ENCODE measurements at places on chromosomes 7 and 10.

DNA sequence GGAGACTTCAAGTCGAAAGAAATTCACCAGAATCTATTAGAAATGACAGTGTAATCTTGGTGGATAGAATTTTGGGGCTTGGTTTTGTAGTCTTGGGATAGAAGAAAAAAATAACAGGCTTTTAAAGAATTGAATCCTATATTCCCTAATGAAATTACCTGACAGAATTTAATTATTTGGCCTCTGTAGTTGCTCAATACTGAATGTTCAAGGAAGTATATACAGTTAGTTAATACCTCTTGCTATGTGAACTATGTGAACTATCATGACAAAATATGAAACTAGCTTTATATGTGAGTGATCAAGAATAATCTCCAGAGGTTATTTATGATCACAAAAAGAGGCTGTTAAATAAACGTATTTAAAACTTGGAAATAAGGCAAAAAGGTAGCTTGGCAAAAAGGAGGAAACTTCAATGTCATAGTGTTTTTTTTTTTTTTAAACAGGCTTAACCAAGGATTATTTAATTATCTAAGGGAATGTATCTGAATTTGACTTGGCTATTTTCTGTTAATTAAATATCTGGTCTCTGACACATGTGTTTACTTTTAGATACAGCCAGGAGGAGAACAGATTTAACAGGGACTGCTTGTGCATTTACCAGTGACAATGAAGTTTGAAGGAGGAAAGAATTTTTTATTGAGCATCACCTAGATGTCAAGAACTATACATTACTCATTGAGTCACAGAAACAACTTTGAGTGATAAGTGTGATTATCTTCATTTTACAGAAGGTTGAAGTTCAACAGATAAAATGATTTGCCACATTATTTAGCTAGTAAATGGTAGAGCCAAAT lies 11.5 kb upstream of the CASD1 start:
- DNase-seq = no peak

GRCh38 chr7:101882595-101883564 lies 65.5 kb downstream of the CUX1 start:
- DNase-seq = peak; percentile 79

DNA sequence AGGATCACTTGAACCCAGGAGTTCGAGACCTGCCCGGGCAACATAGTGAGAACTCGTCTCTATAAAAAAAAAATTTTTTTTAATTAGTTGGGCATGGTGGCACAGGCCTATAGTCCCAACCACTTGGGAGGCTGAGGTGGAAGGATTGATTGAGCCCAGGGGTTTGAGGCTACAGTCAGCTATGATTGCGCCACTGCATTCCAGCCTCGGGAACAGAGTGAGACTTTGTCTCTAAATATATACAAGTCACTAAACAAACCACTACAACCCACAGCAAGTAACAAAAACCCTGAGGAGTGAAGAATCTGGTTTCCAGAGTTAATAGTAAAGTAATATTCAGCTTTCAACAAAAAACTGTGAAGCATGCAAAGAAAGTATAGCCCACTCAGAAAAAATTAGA lies 32.7 kb upstream of the HHEX start:
- DNase-seq = no peak

DNA sequence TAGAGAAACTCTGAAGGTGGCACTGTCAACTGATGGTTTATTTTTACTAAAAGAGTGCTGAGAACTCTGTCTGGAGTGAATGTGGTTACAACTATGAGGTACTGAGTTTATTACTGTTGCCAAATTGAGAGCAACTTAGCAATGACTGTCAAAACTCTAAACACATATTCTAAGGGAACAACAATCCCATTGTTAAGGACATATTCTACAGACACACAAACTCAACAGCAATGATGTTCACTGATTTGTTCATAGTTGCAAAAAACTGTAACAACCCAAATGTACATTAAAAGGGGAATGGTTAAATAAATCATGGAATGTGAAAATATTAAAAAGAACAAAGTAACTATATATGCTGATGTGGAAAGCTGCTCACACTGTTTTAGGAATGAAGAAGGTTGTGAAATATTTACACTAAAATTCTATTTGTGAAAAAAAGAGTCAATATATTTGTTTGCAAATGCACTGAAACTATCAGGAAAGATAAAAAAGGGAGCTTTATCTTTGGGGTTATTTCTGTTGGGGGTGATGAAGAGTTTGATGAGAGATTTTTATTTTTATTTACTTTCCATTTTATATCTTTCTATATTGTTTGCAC lies 12.9 kb downstream of the PON2 start:
- DNase-seq = no peak

- no peak for DNase-seq
Observed at GRCh38 chr10:78619115-78619851, 449.5 kb upstream of the ZMIZ1 start.

GRCh38 chr10:75540357-75540966 lies 109.0 kb downstream of the LRMDA start:
- DNase-seq = no peak

- no peak for DNase-seq
Observed at GRCh38 chr10:14826076-14826829, 11.6 kb downstream of the CDNF start.

DNA sequence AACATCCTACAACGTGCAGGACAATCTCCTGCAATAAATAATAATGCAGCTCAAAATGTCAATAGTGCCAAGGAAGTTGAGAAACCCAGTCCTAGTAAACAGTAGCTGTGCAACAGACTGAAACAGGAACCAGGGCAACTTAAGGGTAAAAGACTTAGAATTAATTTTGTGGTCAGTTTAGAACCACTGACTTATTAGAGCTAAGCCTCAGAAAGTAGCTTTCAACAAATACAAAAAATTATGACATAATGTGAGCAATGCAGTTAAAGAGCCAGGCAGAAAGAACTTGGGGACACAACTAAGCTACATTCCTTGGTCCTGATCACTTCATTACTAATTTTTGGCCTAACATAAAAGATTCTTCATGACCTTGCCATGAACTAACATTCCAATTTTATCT lies 195.4 kb downstream of the MACC1 start:
- no peak for DNase-seq

GRCh38 chr10:86103391-86104101 lies 263.0 kb downstream of the GRID1 start:
- peak; percentile 82 for DNase-seq

- peak; percentile 71 for DNase-seq
Observed at GRCh38 chr7:2886900-2887299, 42.8 kb upstream of the GNA12 start.

DNA sequence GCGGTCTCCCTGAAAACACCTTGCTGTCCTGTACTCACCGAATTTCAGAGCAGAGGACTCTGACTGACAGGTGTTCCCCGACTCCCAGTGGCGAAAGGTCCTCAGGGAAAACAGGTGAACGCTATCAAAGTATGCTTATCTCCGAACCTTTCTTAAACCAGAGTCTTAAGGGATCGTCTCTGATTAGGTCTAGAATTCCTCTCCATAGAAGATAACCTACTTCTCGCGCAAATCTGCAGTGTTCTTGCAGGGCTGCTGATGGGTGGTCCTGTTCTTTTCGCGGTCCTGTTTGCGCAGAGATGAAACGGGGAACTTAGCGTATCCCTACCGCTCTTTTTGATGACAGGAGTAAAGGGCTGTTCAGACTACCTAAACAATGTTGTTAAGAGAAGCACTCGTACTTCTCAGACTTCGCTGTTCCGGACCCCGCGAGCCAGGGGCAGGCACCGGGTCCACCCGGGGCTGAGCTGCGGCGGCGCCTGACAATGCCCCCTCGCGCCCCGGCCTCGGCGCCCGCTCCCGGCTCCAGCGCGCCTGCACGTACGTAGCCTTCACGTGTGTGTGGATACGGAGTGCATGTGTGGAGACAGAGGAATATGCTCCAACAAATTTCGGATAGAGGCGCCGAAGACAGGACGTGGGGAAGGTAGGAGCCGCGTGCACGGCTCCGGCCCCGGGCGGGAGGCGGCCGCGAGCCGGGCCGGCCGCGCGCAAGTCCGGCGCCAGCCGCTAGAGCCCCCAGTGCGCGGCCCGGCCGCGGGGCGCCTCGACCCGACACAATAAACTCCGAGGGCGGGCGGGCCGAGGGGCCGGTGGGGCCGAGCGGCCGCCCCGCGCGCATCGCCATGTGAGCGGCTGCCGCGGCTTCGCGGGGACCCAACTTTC lies 766 bp upstream of the ZMYND11 start:
- DNase-seq = peak; percentile 23

DNA sequence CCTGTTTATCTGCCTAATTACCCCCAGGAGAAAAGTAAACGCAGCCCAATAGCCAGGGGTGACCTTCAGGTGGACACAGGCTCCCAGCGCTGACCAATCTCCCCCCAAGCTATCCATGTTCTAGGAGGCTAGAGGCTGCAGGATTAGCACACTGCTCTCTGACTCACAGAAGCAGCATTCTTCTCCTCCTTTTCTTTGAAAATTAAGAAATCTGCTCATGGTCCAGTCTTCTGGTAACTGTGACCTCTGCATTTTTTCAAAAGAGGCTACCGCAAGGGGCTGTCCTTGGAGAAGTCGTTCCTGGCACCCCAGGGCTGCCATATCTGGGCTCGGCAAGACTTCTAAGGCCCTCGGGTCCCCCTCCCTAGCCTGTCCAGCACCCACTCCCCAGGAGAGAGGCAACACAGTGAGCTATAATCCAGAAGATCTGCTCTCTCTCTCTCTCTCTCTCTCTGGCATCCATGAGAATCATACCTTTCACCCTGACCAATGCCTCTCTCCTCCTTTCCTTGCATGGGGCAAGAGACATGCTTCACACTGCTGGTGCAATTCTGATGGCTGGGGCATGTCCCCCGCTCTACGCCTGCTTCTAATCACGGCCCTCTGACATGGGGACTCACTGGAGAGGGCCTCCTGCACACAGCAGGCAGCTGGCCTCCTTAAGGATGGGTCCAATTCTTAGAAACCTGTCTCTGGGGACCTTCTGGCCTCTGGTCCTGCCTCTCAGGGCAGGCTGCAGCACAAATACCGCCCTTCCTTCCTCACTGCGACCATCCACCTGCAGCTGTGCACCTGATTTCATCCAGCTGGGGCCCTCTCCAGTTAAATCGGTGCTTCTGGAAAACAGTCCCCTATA lies 27.3 kb downstream of the ANXA11 start:
- DNase-seq = no peak

- peak; percentile 6 for DNase-seq
Observed at GRCh38 chr10:114301951-114302710, 63.1 kb downstream of the VWA2 start.

DNA sequence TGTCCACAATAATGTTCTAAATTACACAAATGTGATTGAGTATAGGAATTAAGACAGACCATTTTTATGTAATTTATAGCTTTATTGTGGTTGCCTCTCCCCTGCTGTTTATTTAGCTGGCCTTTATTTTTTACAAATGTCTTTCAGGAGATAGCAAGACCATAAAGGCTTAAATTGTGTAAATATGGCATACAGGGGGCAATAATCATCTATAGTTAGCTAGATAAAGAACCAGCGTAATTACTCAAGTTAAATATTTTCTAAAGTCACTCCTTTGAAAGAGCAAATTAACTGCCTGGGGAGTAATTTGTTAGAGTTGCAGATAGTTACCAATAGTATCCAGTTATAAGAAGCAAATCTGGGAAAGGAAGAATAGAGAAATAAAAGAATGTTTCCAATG lies at the start of gene MALRD1:
MALRD1 (plus strand) TSS at position 313 of the 400 bp plus-strand sequence. CDS start 138 bp downstream, outside the sequence.
- DNase-seq = no peak

GRCh38 chr10:1661859-1662437 lies 75.4 kb downstream of the ADARB2 start:
- DNase-seq = no peak

- DNase-seq = no peak
Observed at GRCh38 chr7:27735165-27735564, 4.8 kb upstream of the TAX1BP1 start.

GRCh38 chr10:87596351-87596750 lies 63.3 kb upstream of the PAPSS2 start:
- no peak for DNase-seq

- no peak for DNase-seq
Observed at GRCh38 chr10:87589645-87590051, 70.0 kb upstream of the PAPSS2 start.

DNA sequence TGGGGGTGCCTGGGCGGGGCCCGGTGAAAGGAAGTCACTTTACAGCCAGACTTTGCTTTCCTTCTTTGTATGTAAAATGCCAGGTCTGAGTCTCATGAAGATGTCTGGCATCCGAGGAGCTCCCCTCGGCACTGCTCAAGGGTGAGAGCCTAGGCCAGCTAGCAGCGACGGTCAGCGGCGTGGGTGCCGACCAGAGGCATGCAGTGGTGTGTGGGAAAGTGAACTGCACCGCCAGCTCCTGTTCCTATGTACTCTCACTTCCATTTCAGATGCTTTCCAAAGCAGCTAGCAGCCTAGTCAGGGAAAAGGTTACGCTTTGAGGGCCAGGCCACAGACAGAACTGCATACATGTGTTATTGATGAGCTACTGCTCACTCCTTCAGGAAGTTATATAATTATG lies 172.8 kb downstream of the ZMYND11 start:
- DNase-seq = no peak

- no peak for DNase-seq
Observed at GRCh38 chr10:30007406-30007805, 52.0 kb downstream of the JCAD start.

DNA sequence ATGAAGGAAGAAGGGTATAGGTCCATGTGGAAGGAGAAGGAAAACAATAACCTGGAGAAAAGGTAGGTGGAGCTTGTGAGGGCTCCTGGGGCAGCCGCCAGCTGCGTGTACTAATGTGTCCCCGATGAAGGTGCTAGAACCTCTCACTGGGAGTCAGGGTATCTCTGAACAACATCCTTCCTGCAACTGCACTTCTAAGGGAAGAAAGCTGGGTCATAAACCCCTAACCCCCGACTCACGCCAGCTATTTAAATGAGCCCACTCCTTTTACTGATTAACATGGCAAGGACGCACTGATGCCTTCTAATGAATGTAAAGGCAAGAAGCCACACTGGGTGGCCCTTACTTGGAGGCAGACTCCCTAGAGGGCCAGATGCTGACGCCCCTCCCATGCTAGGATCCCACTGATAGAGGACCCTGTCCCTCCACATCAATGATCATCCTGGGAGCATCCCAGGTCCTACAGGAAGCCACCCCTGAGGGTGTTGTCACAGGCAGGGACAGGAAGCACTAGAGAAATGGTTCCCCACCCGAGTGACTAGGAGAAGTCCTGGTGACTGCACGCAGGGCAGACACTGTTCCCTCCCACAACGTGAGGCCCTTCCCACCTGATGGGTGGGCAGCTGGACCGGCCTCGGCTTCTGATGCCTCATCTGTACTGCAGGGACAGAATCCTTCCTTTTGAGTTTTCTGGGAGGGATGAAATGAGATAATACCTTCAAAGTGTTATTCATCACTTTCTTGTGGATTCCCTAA lies 20.4 kb downstream of the JCAD start:
- DNase-seq = no peak

DNA sequence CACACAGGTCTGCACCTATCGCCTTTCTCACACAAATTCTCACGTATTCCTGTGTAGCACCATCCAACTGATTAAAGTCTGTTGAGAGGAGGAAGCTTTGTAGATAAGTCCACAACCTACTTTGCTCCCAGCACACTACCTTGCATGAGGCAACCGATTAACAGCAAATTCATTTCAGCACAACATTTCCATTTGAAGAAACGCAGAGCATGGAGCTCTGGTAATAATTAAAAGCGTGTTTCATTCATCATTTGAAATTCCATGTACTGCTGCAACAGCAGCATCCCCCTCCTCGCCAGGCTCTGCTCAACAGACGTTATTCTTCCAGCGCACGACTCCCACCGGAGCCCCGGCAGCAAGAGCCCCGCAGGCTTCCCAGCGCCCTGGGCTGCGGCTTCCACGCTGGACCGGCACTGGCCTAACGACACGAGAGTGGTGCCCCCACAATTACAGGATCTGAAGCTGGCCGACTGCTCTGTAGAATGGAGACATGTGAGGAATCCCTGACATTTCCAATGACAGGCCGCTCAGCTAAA lies 118.8 kb downstream of the DIP2C start:
- no peak for DNase-seq

GRCh38 chr7:31955021-31955420 lies 115.2 kb downstream of the PDE1C start:
- no peak for DNase-seq
